NCI-H1930 (cell line): ENCODE measurements at places on chromosomes 4 and X.

- no peak for DNase-seq
These were observed 139.8 kb upstream of the VCX3A start for GRCh38 chrX:6674734-6675133.

- DNase-seq = peak; percentile 28
These were observed at the start of gene GPC3 for GRCh38 chrX:133985164-133985966. TSS of gene GPC3 (minus strand) at chrX:133985594.

- DNase-seq = no peak
These were observed 7.2 kb downstream of the STX18 start for GRCh38 chr4:4534515-4535145.

DNA sequence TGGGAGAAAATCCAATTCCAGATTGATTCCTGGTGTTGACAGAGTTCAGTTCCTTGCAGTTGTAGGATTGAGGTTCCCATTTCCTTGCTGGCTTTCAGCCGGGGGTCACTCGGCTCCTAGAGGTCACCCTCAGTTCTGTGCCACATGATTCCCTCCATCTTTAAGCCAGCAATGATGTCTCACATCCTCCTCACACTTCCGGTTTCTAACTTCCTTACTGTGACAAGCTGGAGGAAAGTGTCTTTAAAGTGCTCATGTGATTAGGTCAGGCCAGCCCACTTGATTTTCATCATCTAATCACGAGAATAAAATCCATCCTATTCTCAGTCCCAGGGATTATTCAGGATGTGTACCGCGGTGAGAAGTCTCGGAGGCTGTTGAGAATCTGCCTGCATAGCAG, 19.4 kb upstream of the SMIM31 start:
- DNase-seq = no peak

GRCh38 chr4:1003271-1004070, 8.0 kb upstream of the FGFRL1 start:
- no peak for DNase-seq

DNA sequence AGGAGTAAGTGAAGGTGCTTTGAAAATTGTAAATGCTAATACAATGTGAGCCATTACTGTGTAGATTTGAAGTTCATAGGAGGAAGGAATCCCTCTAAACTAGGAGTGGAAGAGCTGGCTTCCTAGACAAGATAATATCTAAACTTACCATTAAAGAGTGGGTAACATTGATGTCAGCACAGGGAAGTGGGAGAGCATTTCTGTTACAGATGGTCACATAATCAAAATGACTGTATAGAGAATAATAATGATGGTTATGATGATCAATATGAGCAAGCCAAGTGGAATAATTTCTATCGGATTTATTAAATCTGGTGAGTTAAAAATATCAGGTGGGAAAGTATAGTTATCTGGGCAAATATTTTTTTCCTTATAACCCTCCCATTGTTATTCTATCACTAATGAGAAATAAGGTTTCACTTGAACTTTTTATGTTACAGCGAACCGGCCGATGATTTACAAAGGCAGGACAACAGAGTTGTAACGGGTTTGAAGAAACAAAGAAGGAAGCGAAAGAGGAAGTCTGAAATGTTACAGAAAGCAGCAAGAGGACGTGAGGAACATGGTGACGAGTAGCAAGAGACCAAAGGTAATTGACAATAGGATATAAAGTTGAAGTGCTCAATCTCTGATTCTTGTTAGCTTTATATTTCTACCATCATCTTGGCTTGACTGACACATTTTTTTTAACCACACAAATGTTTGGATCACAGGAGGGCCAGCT, 43.5 kb downstream of the FMR1NB start:
- no peak for DNase-seq

DNA sequence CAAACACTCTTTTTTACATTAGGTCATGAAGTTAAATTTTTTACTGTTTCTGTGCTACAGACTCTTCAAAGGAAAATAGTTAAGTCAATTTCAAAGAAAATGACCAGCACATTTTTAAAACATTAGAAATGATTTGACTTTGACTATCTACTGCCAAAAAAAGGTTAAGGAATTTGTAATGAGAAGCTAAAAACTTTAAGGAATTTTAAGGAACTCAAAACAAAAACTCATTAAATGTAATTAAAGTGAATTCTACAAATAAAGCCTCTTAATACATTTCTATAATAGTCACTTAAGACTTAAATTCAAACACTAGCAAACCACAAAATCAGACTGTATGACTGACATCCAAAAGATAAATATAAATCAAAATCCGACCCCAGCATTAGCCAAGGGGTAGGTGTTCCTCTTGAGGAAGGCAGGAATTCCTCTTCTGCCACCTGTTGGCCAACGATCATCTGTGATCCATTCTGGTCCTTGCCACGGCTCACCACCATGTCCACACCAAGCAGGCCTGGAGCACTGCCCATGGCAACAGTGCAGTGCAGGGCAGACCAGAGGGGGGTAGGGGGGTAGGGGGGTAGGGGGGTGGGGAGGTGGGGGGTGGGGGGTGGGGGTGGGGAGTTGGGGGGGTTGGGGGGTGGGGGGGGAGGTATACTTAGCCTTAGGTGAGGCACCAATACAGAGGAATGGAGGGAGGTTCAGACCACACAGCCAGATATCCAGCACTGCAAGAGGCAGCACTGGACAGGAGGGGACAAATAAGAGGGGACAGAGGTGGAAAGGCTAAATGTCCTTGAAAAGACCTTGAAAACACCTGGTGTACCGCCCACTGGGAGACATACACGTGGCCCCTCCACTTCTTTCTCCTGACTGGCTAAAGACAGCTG, 287.4 kb downstream of the CHIC1 start:
- DNase-seq = no peak

- DNase-seq = no peak
These were observed 6.5 kb upstream of the PRKG2 start for GRCh38 chr4:81221303-81222081.

- DNase-seq = no peak
These were observed 67.9 kb downstream of the TAB3 start for GRCh38 chrX:30821116-30821515.

GRCh38 chrX:8955511-8955910, 78.4 kb downstream of the FAM9B start:
- no peak for DNase-seq

DNA sequence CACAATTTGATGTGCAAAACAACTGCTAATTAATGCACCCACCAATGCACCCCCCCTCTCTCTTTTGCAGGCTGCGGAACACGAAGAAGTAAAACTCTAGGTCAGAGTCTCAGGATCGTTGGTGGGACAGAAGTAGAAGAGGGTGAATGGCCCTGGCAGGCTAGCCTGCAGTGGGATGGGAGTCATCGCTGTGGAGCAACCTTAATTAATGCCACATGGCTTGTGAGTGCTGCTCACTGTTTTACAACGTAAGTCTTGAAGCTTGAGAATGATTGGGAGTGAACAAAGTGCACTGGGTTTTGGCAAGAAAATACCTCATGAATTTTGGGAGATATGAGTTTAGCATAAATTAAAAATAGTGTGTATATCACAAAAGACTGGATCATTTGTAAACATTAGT, 28.9 kb downstream of the TMPRSS11E start:
- no peak for DNase-seq

DNA sequence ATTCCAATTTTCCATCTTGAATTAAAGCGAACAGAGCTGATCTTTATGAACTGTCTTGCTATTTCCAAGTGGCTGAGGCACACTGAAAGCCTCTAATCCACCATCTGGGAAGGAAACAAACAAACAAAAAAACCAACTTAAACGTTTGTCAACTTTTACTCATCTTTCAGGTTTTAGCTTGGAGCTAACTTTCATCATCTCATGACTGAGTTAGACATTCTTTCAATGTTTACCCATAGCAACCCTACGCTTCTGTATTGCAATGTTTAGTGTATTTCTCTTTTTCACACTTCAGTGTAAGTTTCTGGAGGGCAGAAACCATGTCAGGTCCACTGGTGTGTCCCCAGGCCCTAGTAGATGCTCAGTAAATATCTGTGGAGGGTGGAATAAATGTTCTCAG, 343.8 kb downstream of the GBA3 start:
- DNase-seq = no peak

DNA sequence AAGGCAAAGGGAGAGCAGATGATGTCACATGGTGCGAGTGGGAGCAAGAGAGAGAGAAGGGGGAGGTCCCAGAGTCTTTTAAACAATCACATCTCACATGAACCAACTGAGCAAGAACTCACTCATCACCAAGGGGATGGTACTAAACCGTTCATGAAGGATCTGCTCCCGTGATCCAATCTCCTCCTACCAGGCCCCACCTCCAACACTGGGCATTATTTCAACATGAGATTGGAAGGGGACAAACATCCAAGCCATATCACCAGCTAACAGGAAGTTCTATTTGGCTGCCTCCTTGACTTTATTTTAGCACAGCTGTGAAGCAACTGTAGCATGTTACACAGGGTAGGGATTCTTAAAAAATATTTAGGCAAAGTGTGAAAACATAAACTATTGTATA, 102.5 kb downstream of the DDIT4L start:
- no peak for DNase-seq

DNA sequence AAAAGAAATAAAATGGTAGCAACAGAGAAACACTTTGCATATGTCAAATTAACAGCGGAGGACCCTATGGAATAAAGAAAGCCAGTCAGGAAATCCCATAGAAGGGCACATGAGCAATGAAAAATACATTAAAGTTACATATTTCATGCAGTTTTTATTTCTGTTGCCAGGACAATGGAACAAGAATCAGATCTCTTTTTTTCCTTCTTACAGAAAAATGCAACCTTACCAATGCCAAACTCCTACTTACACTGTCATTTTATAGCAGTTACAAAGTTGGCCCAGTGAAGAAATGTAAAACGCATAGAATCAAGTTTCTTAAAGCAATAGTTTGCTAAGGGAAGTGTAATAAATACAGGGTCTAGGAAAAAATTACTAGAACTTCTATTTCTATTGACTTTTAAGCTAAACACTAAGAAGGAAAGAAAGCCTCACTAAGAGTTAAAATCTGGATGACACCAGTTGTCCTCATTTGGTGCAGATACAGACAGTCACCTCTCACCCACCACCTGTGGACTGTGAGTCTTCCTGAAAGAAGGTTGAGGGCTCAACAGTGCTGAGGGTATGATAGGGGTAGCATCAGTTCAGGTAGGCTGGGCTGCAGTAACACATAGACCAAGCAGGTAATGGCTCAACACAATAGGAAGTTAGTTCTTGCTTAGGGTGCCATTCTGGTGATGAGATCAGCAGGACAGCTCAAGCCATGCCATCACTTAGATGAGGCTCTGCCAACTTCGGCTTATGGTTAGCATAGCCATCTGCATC, 224.6 kb downstream of the ANAPC10 start:
- DNase-seq = no peak

GRCh38 chr4:7668271-7668670, 233.5 kb upstream of the PSAPL1 start:
- DNase-seq = no peak

- no peak for DNase-seq
These were observed 55.5 kb upstream of the NYX start for GRCh38 chrX:41391606-41392005.
